ENCODE measurements at places on chromosomes 16 and 17.

DNA sequence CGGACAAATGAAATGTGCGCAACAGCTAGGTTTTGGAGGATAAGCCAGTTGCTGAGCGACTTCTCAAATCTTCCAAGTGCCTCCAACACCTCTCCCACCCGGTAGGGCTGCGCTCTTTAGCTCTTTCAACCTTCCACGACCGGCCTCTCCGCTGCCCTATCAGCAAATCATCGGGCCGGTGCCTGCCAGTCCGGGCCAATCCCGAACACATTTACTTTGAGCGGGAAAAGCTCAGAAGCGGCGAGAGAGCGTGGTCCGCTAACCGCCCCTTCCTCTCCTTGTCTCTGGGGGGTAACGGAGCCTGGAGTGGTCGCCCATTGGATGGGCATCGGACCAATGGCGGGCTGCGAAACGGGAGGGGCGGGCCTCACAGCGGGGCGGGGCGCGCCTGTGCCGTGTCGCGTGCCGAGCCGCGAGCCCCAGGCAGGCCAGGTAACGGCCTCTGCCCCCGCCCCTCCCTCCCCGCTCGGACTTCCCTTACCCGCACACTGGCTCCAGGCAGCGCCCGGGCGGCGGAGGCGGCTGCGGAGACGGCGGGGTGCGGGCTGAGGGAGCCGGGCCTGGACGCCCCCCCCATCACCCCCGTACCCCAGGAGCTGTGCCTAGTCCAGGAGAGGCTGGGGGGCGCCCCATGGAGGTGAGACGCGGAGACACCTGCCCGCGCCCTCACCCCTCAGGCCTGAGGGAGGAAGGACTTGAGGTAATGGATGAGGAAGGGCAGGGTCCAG lies at the start of gene MEIOC:
Gene MEIOC (plus strand): TSS at position 486 of the 728 bp plus-strand sequence. CDS start 146 bp downstream, at position 632.
- DNase-seq: peak; percentile 50

DNA sequence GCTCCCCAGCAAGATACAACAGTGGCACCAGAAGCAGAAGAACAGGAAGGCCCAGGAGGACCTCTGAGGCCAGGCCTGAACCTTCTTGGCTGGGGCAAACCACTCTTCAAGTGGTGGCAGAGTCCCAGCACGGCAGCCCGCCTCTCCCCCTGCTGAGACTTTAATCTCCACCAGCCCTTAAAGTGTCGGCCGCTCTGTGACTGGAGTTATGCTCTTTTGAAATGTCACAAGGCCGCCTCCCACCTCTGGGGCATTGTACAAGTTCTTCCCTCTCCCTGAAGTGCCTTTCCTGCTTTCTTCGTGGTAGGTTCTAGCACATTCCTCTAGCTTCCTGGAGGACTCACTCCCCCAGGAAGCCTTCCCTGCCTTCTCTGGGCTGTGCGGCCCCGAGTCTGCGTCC lies 11.9 kb downstream of the CES3 start:
- no peak for DNase-seq

DNA sequence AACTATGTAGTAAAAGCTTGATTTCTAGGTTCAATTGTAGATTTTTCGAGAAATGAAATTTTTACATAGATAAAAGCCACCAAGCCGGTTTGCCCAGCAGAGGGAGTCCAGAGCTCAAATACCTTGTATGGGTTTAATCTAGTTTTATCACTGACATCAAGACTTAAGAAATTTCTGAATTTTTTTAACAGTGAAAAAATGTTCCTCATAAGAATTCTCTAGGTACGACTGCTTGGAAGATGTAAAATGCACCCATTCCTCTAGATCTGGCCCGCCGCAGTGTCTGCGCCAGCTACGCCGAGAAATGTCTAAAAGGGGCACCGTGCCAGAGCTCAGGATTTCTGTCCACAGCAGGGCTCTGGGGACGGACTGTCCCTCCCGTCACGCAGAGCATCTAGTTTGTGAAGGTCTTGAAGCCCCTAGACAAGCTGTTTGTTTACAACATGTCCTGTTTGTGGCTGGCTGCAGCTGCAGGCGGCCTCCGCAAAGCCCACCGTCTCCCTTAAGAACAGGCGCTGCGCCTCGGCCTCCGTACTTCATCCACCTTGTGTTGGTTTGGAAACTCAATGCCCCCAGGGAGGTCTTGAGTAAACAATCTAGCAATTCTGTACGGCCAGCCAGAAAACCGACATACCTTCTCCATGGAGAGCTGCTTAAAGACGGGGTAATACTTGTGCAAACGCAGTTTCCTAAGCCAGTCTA lies 24.8 kb downstream of the MAP1LC3B start:
- DNase-seq: peak; percentile 50

GRCh38 chr17:5584383-5585286 lies at the start of gene NLRP1:
Gene NLRP1 (minus strand): TSS chr17:5584509. CDS start chr17:5583957, 552 bp downstream.
- DNase-seq: peak; percentile 91

GRCh38 chr17:56830726-56831368 lies 2.9 kb downstream of the C17orf67 start:
- no peak for DNase-seq

Data from stimulated activated CD4-positive, alpha-beta T cell treated with anti-CD3 and anti-CD28 coated beads, Interleukin-4, amount 100 ng/mL, for 1 hour (primary cell).